ENCODE measurements at places on chromosomes 5 and 9.
A peak's percentile ranks its signal among the peaks of the same experiment; 100 is the strongest.

- DNase-seq: no peak
Observed at GRCh38 chr5:78893940-78894677, 91.0 kb downstream of the ARSB start.

GRCh38 chr5:3339092-3339797 lies 256.4 kb upstream of the IRX1 start:
- no peak for DNase-seq

- DNase-seq: no peak
Observed at GRCh38 chr9:110050925-110051355, 157.0 kb downstream of the C9orf152 start.

DNA sequence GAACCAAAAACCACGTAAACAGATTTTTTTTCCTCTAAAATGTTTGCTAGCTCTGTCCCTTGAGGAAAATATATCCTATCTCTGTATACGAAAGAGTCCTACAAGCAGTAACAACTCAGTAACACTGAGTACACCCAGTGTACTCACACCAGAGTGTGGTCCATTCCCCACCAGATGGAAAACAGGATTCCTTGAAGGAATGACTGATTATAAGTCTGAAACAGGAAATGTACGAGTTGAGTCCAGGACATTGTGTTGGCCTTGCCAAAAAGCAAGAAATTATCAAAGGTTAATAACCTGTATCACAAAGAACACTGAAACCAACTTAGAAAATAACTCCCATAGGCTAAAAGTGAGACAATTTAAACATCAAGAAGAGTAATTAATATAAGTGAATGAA lies 20.4 kb downstream of the GOLPH3 start:
- no peak for DNase-seq

GRCh38 chr9:120873512-120873911 lies 3.5 kb downstream of the PHF19 start:
- peak; percentile 54 for DNase-seq
